Karpas-422 (cell line): ENCODE measurements at places on chromosomes 7 and 10.
A peak's percentile ranks its signal among the peaks of the same experiment; 100 is the strongest.

DNA sequence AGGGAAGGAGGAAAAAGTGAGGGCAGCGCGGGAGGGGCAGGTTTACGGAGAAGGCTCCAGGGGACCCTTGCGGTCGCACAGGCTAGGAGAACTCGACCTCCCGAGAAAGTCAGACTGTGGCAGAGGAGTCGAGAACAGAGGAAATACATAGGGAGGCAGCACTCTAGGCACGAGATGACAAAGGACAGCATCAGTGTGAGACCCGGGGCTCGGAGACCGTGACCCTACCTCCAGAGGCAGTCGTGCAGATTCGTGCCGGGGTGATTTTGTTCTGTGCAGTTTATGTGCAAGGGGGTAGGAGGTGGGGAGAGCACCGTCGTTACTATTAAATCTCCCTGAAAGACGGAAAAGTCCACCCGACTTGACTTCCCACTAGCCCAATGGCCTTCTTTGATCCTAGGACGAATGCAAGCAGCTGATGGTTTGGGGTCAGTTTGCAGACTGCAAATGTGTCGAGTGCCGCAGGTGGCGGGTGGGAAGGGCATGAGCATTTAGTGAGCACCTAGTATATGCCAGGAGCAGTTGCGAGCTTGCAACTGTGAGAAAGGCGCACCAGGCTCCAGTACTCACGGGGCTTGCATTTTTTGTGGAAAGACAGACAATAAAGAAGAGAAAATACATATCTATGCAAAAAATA, 674 bp upstream of the OSBPL3 start:
- DNase-seq = peak; percentile 80

- DNase-seq = no peak
These were observed 21.2 kb downstream of the CYP3A4 start for GRCh38 chr7:99762680-99763327.

- peak; percentile 5 for DNase-seq
These were observed 101.2 kb upstream of the PRPS1L1 start for GRCh38 chr7:18128846-18129245.

- no peak for DNase-seq
These were observed 33.0 kb upstream of the AGR3 start for GRCh38 chr7:16914771-16915170.

DNA sequence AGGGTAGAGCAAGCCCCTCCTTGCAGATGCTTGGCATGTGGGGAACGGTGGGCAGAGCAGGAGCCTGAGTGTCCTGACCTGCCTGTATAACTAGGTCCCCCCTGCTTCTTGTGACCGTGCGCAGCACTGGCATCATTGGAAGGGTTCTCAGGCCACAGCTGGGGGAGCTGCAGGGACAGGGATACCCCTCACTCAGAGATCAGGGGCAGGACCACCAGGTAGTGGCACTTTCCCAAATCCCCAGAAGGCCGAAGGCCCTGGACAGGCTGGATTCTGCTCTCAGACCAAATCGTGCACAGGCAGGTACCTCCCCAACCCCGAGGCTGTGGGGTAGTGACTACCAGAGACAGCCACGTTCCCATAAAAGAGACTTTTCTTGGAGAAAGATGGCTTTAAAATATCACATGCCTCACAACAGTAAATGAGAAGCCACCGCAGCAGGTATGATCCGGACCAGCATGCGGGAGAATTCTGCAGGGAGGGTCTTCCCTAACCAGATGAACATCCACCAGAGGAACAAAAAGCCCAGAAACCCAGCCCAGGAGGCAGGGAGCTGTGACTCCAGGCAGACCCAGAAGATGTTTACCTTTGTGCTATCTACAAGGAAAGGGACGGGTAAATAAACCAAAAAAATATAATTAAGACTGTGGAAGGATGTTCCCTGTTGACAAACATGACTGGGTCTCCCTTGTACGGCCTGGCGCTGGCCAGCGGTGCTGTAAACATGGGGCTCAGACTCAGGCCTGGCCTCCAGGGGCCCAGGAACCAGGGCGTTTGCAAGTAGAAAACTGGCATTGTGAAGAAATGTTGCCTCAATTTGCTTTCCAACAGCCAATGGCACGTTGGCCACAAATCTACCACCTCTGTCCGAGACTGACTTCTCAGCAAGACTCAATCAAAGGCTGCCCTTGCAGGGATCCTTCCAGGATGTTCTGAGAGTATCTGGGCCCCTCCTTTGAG, 180.0 kb downstream of the TNS3 start:
- DNase-seq = no peak

DNA sequence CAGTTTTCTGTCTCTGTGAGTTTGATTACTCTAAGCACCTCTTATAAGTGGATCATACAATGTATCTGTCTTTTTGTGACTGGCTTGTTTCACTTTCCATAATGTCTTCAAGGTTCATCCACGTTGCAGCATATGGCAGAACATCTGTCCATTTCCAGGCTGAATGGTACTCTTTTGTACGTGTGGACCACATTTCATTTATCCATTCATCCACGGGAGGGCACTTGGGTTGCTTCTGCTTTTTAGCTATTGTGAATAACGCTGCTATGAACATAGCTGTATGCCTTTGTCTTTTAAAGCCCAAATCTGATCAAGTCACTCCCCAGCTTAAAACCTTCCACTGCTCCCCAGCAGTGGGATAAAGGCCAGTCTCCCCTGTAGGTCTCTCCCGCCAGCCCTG, 31.5 kb downstream of the EGFR start:
- DNase-seq = peak; percentile 76

DNA sequence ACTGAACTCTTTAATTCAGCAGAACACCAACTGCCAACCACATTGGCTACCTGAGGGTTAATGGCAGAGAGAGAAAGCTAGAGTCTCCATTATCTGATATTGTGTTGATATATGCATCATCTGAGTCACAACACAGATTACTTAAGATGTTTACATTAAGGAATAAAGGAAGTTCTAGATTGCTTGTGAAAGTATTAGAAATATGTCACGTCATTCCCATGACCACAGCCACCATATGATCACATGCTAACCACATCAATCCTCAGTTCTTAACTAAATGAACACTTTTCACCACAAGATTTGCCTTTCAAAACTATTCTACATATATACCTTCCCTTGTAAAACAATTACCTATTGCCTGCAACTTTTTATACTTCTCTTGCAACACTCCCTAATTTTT, 337.9 kb downstream of the FGFR2 start:
- no peak for DNase-seq

GRCh38 chr7:362402-363096, 72.6 kb downstream of the FOXL3 start:
- no peak for DNase-seq

DNA sequence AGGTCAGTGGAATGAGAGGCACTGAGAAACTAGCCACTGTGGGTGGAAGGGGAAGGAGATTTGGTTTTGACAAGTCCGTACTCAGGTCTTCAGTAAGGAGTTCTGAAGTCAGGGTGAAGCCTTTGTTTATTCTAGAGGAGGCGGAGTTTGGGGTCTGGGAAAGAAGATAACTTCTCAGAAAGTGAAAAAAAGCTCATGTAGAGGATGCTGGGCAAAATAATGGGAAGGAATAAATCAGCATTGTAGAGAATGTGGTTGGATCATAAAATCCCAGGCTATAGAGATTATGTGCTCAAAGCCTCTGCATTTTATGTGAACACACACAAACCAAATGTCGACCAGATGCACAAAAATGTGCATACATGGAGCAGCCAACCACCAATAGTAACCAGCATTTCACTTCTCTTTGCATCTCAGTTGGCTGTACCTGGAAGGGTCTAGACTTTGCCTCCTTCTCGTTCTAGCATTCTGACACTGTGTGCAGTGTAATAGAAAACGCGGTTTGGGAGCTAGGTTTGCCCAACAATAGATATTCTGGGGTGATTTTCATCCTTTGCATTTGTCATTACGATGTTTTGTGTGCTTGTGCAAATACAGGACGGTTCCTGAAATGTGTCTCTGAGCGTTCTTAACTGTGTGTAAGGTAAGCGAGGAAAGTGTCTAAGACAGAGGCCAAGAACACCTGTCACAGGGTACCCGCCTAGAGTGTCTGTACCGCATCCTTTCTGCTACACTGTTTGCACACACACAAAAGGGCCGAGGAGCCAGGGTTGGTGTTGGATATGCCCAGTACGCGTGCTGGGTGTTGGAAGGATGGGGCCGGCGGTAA, 603 bp upstream of the HECW1 start:
- no peak for DNase-seq

DNA sequence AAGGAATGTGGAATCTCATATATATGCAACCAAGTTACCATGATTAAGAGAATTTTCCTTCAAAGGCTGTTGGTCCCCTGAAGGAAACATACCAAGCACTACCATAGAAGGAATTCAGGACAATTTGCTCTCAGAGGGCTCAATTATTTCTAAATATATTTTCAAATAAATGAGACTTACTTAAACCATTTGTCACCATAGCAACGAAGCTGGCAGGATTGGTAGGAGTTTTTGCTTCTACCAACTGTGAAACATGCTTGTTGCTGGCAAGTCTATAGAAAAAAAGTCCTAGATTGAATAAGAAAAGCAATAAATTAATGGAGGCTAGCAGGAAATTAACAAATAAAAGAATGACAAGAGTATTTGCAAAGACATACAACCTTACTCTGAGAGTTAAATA, 156.9 kb upstream of the NPSR1 start:
- no peak for DNase-seq

DNA sequence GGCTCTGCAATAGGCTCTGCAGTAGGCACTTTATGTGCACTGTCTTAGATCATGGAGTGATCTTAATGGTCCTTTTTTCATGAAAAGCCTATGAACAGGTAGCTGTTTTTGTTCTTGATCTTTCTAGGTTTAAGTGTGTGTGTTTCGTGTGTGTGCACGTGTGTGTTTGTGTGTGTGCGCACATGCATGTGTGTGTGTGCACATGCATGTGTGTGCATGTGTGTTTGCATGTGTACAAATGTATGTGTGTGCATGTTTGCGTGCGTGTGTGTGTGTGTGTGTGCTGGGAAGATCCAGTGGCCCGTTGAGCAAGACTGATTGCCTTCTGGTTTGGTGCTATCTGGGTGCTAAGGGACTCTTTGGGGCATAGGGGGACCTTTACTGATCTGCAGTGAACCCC, 334.8 kb downstream of the GLRX3 start:
- DNase-seq = no peak

- no peak for DNase-seq
These were observed 22.5 kb downstream of the SNX13 start for GRCh38 chr7:17917842-17918241.

GRCh38 chr10:113954409-113954808, 89.3 kb upstream of the ADRB1 start:
- no peak for DNase-seq

DNA sequence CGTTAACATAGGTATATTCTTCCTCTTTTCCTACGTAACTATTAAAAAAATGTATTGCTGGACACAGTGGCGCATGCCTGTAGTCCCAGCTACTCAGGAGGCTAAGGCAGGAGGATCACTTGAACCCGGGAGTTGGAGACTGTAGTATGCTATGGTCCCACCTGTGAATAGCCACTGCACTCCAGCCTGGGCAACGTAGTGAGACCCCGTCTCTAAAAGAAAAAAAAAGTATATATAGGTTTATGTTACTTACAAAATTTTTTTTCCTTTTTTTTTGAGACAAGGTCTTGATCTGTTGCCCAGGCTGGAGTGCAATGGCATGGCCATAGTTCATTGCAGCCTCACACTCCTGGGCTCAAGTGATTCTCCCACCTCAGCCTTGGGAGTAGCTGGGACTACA, 5.6 kb downstream of the NUB1 start:
- DNase-seq = no peak

DNA sequence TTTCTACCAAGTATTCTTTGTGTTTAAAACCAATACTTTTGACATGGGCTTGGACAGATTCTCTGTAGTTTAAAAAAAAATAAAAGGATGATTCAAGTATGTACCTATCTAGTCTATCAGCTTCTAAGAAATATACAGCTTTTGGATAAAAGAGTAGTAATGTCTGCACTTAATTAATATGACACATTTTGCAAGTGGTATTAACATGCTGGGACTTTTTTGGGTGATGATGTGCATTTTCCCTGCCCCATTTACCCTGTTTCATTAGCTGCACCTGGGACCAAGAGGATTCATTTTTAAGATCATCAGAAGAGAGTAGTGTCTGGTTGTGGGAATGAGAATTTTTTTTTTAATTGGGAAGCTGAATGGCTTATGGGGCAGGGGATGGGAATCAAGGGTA, 236.2 kb upstream of the KLF14 start:
- no peak for DNase-seq

GRCh38 chr7:141558544-141559183, 7.5 kb downstream of the AGK start:
- peak; percentile 39 for DNase-seq

- no peak for DNase-seq
These were observed 48.4 kb downstream of the SEPTIN7 start for GRCh38 chr7:35849158-35849831.

GRCh38 chr10:21512573-21513404, 12.7 kb downstream of the SKIDA1 start:
- DNase-seq = no peak

GRCh38 chr7:98265841-98266271, 13.8 kb upstream of the TECPR1 start:
- no peak for DNase-seq

GRCh38 chr7:149197675-149198074, 2.3 kb downstream of the ZNF282 start:
- DNase-seq = no peak

DNA sequence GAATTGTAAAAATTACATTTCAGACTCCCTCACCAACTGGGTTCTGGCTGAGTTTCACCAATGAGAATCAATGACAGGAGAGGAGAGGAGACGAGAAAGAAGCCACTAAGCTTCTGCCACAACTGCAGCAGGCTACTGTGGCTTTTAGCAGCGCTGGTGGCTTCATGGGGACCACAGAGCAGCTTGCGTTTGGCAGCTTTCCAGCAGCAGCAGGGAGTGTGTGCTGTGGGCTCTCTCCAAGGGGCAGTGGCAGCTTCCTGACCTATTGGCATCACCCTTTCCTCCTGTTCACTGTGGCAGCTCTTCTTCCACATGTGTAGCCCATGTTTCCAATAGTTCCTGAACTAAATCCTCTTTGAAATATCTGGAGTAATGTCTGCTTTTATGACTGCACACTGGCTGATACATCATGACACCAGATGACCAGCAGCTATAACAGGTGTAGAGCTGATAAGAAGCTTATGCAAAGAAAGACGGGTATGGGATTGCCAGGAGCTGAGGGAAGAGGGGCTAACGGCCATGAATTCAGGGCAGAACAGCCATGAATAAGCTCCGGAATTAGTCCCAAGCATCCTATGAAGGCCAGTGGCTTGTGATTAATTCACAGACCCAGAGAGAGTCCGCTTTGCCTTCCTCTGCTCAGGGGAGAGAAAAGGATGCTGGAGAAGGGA, 46.8 kb downstream of the KCNH2 start:
- no peak for DNase-seq

DNA sequence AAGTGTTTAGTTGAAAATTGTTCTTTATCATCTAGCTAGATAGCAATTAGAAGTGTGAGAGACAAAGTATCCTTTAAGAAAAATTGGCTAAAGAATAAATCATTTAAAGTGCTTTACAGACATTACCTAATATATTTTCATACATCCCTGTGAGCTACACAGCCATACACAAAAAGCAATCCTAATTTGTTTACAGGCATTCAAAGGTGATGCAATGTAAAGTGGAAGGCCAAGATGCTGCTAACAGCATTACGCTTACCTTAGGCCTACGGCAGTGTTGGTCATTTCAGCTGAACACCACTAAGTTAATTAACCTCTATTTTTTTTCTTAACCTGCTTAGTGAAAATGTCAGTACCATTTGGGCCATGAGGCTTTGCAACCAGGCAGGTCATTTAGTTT, 10.7 kb upstream of the CASD1 start:
- DNase-seq = no peak

- DNase-seq = peak; percentile 76
These were observed 59.3 kb upstream of the ECHDC3 start for GRCh38 chr10:11682851-11683250.
